Thoracic aorta (tissue), 2 donors: ENCODE measurements at places on chromosomes 12 and 14.
A peak's percentile ranks its signal among the peaks of the same experiment; 100 is the strongest.

- no peak overlapping the region for H3K27ac ChIP-seq
- H3K4me3 ChIP-seq, result no peak overlapping the region
- no peaks in the 10 kb centered on the region for H3K27me3 ChIP-seq
- H3K36me3 ChIP-seq, result no peaks in the 10 kb centered on the region
- no peaks in the 10 kb centered on the region for H3K4me1 ChIP-seq
These were observed 30.6 kb upstream of the FBXO34 start for GRCh38 chr14:55240526-55241178.

- H3K36me3 ChIP-seq, result no peaks in the 10 kb centered on the region
- peak overlapping the region; percentile 78 for H3K27ac ChIP-seq
- peaks cover 52% of the 10 kb centered on the region for H3K4me1 ChIP-seq
- H3K4me3 ChIP-seq, result peak overlapping the region; percentile 16
- no peaks in the 10 kb centered on the region for H3K27me3 ChIP-seq
These were observed 3.2 kb downstream of the AJUBA start for GRCh38 chr14:22978981-22979671.

GRCh38 chr12:68790081-68790951 lies 17.7 kb upstream of the MDM2 start:
- no peaks in the 10 kb centered on the region for H3K36me3 ChIP-seq
- H3K4me3 ChIP-seq, result no peak overlapping the region
- H3K4me1 ChIP-seq, result peaks cover 6% of the 10 kb centered on the region
- no peak overlapping the region for H3K27ac ChIP-seq

DNA sequence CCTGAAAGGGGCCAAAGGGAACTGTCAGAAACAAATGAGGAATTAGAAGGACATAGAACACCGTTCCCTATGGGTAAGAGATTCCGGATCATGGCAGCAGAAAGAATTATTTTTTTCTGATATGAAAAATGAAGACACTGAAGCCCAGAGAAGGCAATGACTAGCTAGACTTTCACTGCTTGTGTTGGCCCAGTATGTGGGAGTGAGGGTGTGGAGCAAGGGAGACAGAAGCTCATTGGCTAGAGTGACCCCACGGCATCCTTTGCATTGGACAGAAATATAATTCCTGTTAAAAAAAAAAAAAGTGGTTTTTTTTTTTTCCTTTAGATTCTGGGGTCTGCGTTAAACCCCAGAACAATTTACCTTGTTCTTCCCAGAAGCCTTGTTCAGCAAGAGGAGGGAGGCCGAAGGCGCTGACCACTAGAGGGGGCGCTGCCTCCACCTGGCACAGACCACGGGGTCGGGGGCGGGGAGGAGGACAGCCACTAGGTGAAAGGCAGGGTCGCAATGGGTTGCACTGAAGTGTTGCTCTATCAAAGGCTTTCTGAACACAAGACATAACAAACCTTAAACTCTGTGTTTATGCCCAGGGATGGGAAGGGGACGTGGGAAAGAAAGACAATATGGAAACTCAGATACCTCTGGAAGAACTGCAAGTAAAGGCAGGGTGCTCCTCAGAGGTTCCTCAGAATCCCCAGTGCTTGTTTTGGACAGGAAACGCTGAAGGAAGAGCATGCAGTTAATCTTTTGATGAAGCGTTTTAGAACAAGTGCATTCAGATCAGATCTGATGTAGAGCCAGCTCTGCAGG lies 156.8 kb downstream of the KCNA5 start:
- H3K27ac ChIP-seq, result no peak overlapping the region
- DNase-seq, result no peak

DNA sequence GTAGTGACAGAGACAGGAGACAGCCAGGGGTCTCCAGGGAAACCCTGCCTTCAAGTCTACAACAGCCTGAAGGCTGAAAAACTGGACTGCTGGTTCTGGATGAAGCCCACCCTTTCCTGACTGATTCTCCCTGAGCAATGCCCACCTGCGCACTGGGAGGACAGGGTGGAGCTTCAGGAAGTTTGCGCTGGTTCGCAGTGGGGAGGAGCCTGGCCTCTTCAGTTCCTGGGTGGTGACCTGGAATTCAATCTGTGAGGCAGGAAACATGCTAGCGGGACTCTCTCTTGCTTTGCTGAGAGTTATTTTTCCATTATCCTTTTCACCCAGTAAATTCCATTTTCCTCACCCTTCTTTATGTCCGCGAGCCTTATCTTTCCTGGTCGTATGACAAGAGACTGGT lies 600.8 kb downstream of the TRHDE start:
- DNase-seq, result no peak
- no peak overlapping the region for H3K27ac ChIP-seq
- no peaks in the 10 kb centered on the region for H3K4me1 ChIP-seq

DNA sequence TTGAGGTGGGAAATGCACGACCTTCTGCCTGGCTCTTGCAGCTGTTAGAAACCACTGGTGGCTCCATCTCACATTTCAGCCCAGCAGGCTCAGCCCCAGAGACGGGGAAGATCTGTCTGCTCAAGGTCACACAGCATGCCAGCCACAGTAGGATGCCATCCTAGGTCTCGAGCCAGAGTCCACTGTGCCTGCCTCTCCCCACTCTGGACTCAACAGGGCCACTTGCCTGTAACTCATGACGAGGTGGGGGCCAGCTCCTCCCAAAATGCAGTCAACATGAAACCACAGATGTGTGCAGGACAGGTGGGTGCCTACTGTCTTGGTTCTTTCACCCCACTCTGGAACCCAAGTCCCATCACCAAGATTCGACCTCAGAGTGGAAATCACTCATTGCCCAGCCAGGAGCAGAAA lies 23.2 kb downstream of the BCL11B start:
- peaks cover 4% of the 10 kb centered on the region for H3K4me1 ChIP-seq
- no peak overlapping the region for H3K27ac ChIP-seq
- H3K27me3 ChIP-seq, result peaks cover 5% of the 10 kb centered on the region
- no peak for DNase-seq
- H3K4me3 ChIP-seq, result no peak overlapping the region

DNA sequence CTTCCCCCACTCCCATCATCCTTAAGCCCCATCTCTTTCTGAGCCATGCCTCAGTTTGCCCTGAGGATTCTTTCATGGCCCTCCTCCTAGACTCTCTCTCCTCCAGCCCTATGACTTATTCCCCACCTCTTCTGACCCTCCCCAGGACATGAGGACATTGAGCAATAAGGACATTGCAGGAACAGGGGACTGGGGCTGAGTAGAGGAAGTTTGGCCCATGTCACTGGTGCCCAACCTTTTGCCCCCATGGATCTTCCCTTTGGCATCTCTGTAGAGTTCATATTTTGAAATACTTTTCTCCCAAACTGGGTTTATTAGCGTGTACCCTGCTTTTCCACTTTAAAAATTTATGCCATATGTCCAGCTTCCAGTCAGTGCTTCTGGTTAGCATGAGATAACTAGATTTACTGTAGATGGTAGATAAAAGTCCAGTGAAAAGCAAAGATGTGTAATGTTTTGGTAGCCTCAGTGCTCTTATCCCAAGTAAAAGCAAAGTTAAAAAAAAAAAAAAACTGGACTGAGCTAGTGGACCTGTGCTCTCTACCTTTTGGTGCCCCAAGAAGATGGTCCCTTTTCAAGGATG lies 6.1 kb upstream of the LRP1-AS start:
- H3K4me3 ChIP-seq, result no peak overlapping the region
- H3K4me1 ChIP-seq, result peaks cover 67% of the 10 kb centered on the region
- H3K27ac ChIP-seq, result peak overlapping the region; percentile 96
- no peaks in the 10 kb centered on the region for H3K27me3 ChIP-seq

DNA sequence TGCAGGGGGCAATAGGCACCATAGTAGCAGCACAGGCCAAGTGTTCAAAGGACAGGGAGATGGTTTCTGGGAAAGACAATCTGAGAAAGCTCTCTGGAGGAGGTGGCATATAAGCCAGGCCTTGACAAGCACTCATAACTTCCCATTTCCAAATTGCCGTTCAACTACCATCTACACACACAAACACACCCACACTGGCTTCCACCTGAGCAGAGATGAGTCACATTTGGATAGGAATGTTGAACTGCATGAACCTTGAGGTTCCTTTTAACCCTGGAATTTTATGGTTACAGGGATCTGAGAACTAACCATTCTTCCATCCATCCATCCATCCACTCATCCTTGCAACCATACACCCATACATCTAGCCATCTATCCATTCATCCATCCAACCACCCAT lies 86.6 kb downstream of the KSR2 start:
- DNase-seq, result no peak
- H3K27ac ChIP-seq, result no peak overlapping the region
- no peaks in the 10 kb centered on the region for H3K36me3 ChIP-seq
- H3K27me3 ChIP-seq, result no peaks in the 10 kb centered on the region
- no peaks in the 10 kb centered on the region for H3K4me1 ChIP-seq

DNA sequence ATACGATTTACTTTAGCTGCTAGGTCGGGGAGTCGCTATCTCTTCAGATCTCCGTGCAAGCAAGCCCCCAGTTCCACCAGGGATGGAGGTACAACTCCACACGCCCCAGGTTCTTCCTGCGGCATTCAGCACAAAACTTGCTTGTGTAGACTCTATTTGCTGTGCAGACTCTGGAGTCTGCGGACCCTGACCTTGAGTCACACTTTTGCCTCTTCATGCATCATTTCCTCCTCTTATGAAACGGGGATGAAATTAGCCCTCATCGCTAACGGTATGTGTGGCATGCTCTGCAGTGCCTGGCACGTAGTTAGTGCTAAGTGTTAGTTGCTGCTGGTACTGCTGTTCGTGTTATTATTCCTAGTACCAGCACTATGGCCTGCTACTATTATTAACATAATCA lies 84.4 kb downstream of the TMEM132D start:
- no peak overlapping the region for H3K4me3 ChIP-seq
- no peak overlapping the region for H3K27ac ChIP-seq
- DNase-seq, result no peak

DNA sequence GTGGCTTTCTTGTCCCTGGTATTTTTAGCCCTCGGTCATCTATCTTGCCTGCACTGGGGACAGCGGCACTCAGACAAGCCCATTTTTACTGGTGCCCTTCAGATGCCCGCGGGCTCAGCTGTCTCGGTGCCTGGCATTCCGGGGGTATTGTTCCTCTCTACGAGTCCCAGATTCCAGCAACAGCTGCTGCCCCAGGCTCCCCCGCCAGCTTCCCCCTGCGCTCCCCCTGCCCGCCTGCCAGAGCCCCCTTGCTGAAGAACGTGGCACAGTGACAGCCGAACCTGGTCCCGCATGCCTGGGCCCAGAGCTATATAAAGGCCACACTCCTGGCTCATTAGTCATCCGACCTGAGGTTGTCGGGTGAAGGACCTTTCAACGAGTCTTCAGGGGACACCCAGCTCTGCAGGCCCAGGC lies 10.9 kb upstream of the MYL2 start:
- no peak overlapping the region for H3K4me3 ChIP-seq
- no peaks in the 10 kb centered on the region for H3K27me3 ChIP-seq
- no peak overlapping the region for H3K27ac ChIP-seq
- peaks cover 5% of the 10 kb centered on the region for H3K4me1 ChIP-seq

GRCh38 chr12:70246580-70246979 lies 3.3 kb downstream of the CNOT2 start:
- H3K36me3 ChIP-seq, result no peaks in the 10 kb centered on the region
- peak overlapping the region; percentile 46 for H3K27ac ChIP-seq
- H3K4me3 ChIP-seq, result peak overlapping the region; percentile 1
- DNase-seq, result no peak

DNA sequence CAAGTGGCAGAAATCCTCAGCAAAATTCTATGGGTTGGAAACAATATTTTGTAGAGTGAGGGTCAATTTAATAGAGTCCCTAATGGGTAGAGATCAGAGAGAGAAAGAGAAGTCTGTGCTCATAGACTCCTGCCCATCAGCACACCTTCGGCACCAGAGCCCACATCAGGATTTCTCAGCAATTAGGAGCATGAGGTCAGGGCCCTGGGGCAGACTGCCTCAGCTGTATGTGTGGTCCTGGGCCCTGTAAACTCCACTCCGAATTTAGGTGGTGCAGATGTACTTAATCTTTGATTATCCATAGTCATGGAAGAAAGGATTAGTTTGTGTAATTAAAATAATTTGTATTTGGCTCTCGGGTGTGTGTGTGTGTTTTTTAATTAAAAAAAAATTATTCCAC lies 372.6 kb downstream of the AEBP2 start:
- no peak overlapping the region for H3K27ac ChIP-seq
- DNase-seq, result no peak
- peaks cover 4% of the 10 kb centered on the region for H3K4me1 ChIP-seq
- H3K27me3 ChIP-seq, result no peaks in the 10 kb centered on the region

GRCh38 chr12:20018406-20018805 lies 349.9 kb upstream of the PDE3A start:
- DNase-seq, result no peak
- no peak overlapping the region for H3K27ac ChIP-seq
- no peaks in the 10 kb centered on the region for H3K36me3 ChIP-seq
- no peaks in the 10 kb centered on the region for H3K4me1 ChIP-seq

GRCh38 chr14:68451696-68452373 lies 341.0 kb downstream of the ZFP36L1 start:
- H3K27ac ChIP-seq, result no peak overlapping the region
- DNase-seq, result no peak
- H3K4me1 ChIP-seq, result peaks cover 7% of the 10 kb centered on the region
- H3K4me3 ChIP-seq, result no peak overlapping the region

DNA sequence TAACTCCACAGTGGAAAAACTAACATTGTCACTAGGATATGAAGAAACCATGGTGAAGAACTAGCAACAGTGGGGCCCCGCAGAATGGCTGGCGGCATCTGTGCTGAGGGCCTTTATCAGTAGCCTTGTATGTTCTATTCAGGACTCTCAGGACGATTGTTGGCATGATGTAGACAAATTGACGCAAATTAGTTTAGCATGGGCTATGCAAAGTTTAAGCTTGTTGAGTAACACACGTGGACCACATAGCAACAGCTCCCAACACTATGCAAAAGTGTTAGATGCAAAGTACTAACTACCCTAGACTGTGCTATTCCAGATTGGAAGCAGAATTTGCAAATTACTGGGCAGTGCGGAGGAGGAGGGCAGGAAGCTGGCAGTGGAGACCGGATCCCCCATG lies 38.2 kb upstream of the TMEM263 start:
- no peaks in the 10 kb centered on the region for H3K4me1 ChIP-seq
- H3K4me3 ChIP-seq, result no peak overlapping the region
- H3K36me3 ChIP-seq, result no peaks in the 10 kb centered on the region
- no peak overlapping the region for H3K27ac ChIP-seq
- DNase-seq, result no peak
- H3K27me3 ChIP-seq, result no peaks in the 10 kb centered on the region

GRCh38 chr12:44875954-44876543 lies at the start of gene NELL2:
Gene NELL2, minus strand, starts transcription at chr12:44876315. Its CDS starts 446 bp downstream, at chr12:44875869.
- H3K27ac ChIP-seq, result no peak within 1 kb of the TSS
- no peaks in the 10 kb centered on the region for H3K36me3 ChIP-seq
- DNase-seq, result no peak
- no peaks in the 10 kb centered on the region for H3K27me3 ChIP-seq
- peak within 1 kb of the TSS; percentile 78 for H3K4me3 ChIP-seq

DNA sequence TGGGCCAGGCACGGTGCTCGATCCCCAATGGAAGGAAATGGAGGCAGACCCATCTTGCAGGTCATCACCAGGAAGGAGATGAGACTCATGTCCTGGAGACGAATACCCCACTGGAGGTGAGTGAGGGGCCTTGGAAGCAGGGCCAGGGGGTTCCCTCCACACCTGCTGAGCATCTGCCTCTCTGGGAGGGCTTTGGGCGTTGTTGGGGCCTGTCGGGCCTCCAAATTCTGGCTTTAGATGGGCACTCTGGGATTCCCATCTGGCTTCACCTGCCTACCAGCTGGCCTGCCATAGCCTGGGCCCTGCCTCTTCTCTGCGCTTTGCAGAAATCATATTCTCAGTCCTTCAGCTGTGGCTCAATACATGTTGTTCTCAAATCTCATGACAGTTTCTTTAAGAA lies 13.9 kb downstream of the RTL1 start:
- H3K4me1 ChIP-seq, result no peaks in the 10 kb centered on the region
- no peak overlapping the region for H3K27ac ChIP-seq
- no peaks in the 10 kb centered on the region for H3K27me3 ChIP-seq
- no peaks in the 10 kb centered on the region for H3K36me3 ChIP-seq
- no peak overlapping the region for H3K4me3 ChIP-seq
